Muscle of arm (tissue), 14 donors: ENCODE measurements at places on chromosomes 7 and 10. TPM values are rescaled to one million over a fixed set of nuclear protein-coding genes. Genes with fewer than 3 reads are reported as not detected.

Gene ATP5MK
- 273 TPM for polyA plus RNA-seq

DNA sequence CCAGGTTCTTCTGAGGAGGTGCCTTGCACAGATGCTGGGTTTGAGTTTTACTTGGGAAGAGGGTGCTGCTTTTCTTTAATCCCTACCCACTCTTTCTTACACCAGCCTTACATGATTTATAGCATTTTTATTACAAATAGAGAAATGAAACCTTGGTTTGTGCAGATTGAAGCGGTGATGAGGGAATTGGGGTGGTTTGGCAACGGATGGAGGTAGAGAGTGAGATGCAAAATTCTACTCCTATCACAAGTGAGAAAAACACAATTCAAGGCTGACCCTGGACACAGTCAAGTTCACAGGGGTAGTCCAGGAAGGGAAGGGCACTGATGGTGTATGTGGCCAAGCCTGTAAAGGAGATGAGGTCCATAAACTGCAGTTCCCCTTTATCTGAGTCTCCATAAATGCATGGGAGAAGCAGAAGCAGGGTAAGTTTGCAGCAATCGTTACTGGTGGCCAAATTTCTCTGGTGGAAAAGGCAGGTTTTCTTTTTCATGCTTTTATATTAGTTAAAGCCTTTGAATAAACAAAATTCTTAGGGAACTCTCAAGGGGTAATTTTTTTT is 214.3 kb downstream of the JAZF1 start:
- no peak for DNase-seq

Gene DCLRE1A
- polyA plus RNA-seq, result 7.1 TPM

Gene PKD1L1
- polyA plus RNA-seq, result 1.2 TPM

Gene HTRA1
- polyA plus RNA-seq, result 213 TPM

DNA sequence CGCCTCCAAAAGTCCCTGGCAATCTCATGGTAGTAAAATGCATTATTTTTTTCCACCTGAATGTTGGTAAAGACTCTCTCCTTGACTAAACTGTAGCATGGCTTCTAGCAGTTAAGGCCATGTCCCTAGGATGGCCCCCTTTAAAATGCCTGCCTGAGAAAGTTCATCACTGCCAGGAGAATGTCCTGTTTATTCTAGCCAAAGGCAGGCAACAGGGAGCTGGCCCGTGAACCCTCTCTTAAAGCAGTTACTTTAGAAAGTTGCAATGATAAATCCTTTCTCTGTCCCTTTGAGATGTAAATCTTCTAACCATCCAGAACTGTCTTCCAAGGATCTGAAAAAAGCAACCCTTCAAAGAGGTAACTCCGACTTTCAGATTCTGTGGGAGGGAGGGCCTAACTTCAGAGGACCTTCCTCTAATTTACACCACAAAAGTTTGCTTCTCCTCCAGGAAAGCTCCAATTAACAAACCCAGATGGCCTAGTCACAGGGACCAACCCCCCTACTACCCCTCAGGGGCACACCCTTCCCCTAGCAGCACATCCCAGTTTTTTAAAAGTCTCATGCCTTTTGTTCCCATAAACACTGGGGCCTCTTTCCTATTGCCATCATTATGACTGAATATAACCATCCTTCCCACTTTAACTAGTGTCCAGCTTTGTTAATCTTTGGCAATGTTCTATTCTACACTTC is 5.5 kb downstream of the DNTT start:
- no peak for DNase-seq

- peak; percentile 47 for DNase-seq
These were observed 143.2 kb upstream of the MEOX2 start for GRCh38 chr7:15829691-15830090.

GRCh38 chr7:152395112-152395511 is 40.7 kb downstream of the KMT2C start:
- DNase-seq, result no peak

DNA sequence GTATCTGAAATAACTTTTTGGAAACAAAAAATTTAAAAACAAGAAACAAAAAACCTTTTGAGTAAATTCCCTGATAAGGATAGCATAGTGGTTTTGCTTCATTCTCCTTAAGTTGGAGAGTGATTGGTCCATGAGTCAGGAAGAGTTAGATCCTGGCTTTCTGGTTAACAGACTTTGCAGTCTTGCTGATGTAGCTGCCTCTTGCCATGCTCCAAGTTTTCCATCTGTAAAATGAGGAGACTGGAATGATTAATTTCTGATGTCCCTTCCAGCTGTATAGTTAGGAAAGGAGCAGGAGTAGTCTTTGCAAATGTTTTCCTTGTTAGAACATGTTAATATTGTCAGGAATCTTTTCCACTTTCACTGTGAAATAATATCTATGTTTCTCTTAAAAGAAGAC is 266.6 kb downstream of the DNAJB9 start:
- DNase-seq, result peak; percentile 41

- DNase-seq, result no peak
These were observed 90.3 kb downstream of the FAM107B start for GRCh38 chr10:14684354-14684753.

DNA sequence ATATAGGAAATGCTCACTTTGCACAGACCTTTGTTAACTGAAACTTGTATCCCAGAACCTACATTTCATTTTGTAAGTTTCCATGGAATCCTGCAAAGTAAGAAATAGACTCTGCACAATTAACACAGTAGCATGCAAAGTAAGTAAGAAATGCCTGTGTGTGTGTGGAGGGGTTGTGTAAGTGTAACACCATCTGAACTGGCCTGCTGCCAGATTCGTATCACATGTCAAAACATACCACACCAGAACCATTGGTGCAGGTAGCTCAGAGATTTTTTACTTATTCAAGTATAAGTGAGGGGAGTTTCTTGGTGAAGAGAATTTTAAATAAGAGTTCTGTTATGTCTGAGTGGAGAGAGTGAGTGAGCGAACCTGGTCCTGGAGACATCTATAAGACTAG is 17.9 kb upstream of the DDX21 start:
- no peak for DNase-seq

DNA sequence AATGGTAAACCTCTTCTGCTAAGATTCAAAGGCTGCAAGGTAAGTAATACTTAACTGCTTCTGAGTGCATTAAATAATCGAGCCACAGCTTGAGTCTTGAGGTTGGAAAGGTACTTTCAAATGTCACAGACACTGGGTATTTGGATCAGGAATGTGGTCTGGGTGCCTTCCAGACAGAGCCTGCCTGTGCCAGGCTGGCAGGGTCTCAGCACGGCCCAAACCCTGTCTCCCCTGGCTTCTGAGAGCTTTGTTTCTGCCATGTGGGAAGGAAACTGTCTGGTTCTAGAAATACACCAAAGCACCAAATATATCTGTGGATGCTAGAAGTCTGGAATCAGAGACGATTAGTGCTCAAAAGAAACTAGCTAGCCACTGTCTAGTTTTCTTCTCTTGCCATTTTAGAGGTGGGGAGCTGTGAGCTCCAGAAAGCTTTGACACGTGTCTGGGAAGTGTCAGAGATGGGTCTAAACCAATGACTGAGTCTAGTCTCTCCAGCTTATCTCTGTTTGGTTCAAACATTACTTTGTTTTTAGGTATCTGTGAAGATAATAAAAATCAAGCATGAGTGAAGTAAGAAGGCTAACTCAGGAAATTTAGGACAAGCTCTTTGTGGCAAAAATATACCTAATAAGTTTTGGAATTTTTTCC is 162.8 kb downstream of the CYP26A1 start:
- no peak for DNase-seq

DNA sequence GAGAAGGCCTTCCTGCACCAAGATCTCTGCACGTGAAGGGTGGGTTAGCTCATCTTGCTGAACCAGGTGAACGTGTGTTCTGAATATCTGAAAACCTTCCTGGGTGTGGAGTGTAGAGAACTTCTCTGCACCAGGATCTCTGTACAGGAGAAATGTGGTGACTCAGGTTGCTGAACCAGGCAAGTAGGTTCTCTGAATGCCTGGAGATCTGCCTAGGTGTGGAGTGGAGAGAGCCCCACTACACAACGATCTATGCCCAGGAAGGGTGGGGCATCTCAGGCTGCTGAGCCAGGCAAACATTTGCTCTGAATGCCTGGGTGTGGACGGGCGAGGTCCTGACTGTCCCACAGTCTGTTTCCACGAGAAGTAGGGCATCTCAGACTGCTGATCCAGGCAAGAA is 1002.3 kb upstream of the KCND2 start:
- no peak for DNase-seq

GRCh38 chr7:47401611-47402570 is 180.0 kb downstream of the TNS3 start:
- no peak for DNase-seq

Gene ZNF212
- polyA plus RNA-seq, result 7.4 TPM

DNA sequence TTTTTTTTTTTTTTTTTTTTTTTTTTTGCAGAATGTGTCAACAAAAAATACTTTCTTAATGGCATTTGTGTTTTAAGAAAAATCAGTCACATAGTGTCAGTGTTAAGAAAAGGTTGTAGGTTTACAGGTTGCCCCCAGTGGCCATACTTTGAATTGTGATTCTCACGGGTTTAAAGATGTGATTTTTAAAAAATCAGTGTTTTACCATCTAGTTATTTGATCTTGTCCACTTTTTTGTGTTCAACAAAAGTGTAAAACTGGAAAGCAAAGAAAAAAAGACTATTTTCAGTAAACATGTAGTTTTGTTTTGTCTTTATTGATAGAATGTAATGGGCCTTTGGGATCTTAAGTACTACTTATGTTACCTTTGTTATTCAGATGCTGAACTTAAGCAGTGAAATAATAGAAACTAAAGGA is 25.7 kb downstream of the SUV39H2 start:
- no peak for DNase-seq

GRCh38 chr7:116176226-116176625 is 34.1 kb upstream of the TES start:
- no peak for DNase-seq

DNA sequence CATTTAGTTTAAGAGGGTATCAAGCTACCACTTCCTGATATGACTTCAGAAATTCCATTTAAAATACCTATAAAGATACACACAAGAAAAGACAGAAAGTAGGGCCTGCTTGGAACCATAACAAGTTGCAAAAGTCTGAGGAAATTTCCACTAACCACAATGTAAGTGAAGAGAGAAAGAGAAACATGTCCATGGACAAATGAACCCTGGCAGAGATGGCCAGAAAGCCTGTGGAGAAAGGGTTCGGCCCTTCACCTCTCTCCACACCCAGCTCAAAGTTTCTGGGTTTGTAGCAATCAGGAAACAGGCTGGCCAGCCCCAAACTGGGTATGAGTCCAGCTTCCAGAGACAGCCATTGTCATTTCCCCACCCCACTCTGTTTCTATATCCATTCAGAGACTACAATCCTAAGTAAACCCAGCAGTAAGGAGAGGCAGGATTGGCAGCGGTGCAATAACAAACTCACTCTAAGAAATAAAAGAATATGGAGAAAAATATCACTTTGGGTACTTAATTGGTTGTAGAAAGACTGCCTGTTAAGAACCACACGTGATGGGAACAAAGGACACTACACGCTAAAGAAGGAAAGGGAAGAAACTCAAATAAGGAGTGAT is 71.1 kb downstream of the STK17A start:
- no peak for DNase-seq
